ENCODE measurements at places on chromosomes 4 and X.

- no peak for DNase-seq
These were observed 708.6 kb downstream of the C4orf33 start for GRCh38 chr4:129804461-129804981.

- DNase-seq, result no peak
These were observed 203.3 kb downstream of the NR3C2 start for GRCh38 chr4:148238811-148239493.

DNA sequence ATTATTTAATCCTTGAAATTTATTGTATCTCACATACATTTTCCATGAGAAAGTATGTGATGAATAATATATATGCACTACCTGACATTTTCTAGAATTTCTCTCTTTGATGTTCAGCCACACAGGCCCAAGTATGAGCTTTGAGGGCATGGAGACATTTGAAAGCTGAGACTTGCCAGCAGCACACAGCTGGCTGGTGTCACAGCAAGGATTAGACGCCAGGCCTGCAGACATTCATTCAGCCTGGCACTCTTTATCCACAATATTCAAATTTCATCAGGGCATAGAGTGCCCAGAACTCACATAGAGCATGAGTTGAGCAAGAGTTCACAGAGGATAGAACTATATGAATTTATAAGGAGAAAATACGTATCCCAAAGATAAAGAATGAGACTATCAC, 74.0 kb downstream of the GRIA2 start:
- DNase-seq, result no peak

DNA sequence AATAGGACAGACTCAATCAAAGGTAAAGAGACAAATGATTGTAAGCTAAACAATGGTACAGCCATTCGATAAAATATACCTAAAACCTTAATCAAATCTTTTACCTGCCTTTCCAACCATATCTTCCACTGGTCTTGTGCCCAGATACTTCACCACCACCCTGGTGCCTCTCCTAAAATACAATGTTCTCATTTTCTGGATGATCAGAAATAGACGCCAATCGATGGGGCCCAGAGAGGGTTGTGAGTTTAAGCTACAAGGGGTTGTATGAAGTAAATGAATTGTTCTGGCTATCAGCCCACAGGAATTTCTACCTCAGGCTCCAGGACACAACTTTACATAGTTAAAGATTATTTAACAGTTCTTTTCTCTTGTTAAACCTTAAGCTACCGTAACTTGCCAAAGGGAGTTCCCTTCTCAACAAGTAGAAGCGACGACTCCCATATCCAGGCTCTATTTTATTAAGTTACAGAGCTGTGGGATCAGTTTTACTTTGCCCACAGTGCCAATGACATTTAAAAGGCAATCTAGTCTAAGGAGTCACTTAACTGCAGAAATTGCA, 99.1 kb downstream of the CHRNA9 start:
- no peak for DNase-seq

DNA sequence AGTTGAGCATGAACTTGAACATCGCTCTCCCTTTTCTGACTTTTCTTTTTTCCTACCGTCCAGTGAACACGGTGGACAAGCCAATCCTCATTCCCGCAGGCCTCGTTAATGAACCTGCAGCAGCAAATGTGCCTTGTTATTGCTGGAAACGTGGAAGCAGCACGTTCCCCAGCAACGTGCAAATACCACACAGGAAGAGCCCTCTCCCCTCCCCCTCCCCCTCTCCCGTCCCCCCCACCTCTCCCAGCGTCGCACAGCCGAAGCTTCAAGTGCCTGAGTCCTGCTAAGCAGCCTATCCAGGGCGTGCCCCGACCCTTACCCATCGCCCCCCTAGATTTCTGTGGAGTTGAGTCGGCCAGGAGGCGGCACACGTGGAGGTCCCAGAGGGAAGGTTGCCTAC, 219.9 kb downstream of the BCOR start:
- no peak for DNase-seq

DNA sequence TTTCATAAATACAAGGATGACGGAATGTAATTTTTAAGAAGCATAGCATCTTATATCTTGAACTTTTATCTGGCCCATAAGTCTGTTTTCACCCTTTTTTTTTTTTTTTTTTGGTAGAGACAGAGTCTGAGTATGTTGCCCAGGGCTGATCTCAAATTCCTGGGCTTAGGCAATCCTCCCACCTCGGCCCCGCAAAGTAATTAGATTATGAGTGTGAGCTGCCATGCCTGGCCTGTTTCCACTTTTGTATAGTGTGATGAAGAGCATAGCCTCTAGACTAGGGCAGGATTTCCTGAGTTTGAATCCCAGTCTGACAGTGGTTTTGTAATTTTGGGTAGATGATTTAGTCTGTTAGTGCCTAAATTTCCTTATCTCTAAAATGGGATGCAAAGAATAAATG, 11.0 kb downstream of the STIM2 start:
- no peak for DNase-seq

DNA sequence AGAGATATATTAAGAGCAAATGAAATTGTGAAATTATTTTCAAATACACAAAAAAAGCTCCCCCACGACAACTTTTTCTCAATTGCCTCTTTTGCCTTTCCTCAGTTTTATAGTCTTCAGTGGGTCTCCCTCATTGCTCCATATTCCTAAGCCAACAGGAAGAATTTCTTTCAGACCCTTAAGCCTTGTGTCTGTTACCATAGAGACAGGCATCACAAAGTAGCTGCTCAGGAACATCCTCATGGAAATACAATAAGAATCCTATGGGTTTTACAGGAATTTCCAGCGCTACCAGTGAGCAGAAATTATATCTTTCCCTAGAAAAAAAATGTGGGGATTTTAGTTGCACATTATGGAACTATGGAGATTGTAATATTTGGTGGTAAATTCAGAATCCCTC, 121.9 kb upstream of the DMD start:
- DNase-seq, result no peak

DNA sequence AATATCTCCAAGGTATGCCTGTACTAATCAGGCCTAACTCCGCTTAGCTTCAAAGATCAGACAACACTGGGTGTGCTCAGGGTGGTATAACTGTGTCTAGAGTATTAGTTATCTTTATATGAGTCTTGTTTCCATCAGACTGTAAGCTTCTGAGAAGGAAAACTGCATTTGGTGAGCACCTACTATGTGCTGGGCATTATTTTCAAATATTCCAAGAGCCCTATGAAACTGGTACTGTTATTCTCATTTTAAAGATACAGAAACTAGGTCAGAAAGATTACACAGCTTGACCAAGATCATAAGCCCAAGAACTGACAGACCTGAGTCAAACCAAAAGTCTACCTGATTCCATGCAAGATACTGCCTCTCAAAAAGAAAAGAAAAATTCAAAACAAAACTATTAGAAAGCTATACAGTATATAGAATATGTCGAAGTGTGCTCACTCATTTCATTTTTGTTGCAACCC, 44.4 kb downstream of the LRBA start:
- DNase-seq, result no peak

DNA sequence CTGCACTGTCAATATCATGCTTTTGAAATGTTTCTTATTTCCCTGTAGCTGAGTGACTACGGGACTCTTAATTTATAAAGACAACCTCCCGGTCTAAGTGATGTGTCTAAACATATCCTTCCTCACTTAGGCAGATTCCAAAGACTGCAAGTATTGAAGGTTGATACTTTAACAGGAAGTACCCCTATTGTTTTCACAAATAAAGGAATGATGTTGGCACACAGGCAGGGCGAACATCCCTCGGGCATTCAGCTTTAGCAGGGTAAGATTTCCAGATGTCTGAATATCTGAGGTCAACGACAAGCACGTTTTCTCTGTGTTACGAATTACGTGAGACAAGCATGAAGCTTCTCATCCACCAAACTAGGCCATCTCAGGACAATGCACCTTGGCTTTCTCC, 638.0 kb upstream of the FRG1 start:
- no peak for DNase-seq
